Right lobe of liver (tissue), 6 donors: ENCODE measurements at places on chromosomes 2 and 18.

DNA sequence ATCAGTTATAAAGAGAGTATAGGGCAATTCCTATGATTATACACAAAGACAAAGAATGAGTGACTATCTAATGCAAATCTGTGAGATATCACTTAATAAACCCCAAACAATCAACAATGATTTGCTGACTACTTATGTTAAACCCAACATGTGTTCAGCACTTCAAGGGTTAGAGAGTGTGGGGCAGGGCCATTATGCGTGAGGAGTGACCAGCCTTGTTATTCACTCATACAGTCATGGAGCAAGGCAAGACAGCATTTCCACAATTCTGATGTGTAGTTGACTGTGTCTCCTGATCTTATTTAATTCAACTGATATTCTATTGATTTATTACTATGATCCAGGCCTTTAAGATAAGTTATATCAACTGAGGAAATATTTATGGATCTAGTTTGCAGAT lies 251.7 kb downstream of the CYRIA start:
- no peak for DNase-seq

- no peak for DNase-seq
Measured at GRCh38 chr18:74114116-74114515, 33.5 kb downstream of the FBXO15 start.

- DNase-seq = no peak
Measured at GRCh38 chr18:49648811-49649210, 87.0 kb downstream of the LIPG start.

- DNase-seq = no peak
Measured at GRCh38 chr2:100731535-100731981, 88.4 kb upstream of the NPAS2 start.

DNA sequence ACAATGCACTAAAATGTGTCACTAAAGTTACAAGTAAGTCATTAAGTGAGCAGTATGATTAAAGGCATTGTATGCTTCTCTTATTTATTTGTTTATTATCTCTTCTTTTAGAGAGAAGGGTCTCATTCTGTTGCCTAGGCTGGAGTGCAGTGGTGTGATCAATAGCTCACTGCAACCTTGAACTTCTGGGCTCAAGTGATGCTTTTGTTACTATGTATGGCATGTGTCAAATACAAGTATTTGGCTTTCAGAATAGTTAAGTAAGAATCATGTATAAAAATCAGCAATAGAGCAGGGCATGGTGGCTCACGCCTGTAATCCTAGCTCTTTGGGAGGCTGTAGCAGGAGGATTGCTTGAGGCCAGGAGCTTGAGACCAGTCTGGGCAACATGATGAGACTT lies 15.8 kb upstream of the AAK1 start:
- DNase-seq = no peak

GRCh38 chr2:146850746-146851145 lies 994.1 kb upstream of the ACVR2A start:
- no peak for DNase-seq

DNA sequence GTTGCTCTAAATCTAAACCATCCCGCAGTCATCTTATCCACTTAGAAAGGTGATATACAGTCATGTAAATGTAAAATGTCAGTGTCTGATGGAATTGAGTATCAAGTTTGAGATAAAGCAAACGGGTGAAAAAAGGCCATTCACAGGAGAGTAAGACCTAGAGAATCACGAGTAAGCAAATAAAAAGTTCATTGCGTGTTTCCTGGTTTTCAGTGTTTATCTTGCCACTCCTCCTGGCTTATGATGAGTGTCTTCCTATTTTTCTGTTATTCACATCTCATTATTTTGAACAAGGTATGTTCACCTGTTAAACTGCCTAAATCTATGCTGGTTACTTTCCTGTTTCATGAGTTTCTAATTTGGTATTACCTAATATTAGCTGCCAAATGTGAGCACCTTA lies 68.8 kb downstream of the ITGA4 start:
- DNase-seq = no peak

DNA sequence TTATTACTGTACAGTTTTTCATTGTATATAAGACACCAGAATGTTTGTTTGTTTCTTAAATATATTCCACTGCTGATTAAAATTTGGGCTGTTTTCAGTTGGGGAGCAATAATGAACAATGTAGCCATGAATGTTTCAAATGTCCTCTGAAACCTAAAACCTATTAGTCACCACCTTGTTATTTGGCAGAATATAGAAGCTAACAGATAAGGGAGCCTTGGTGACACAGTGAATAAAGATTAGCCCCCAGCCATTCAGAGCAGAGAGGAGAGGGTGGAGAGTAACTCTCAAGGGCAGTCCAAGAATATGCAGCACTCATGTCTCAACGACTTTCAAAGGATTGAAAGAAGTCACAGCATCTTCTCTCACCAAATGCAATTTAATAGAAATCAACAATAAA lies 43.1 kb upstream of the ATP8B1 start:
- no peak for DNase-seq

DNA sequence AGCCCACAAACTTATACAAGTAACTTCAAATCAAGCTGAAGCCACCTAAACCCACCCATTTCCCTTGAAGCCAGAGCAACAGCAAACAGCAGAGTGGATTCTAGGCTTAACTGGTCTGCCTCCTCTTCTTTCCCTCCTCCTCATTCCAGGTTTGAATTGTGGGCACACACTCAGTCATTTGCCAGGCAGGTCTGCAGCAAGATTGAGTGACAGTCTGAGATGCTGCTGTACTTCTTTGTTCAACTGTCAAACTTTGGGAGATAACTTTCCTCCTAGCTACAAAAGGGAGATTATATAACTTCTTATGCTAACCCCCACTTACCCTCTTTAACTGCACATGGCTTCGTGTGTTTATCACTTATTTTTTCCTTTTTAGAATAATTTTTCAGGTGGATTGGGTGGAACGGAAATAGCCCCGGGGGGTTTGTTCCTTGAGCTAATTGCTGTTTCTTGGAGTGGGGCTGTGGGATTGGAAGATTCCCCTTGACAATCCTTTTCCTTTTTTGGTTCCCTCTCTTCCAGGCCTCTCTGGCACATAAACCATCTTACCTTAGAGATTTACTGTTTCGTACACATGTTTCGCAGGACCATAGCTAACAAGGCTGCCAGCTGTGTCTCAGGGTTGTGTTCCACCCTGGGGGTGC lies 55.0 kb downstream of the RNF144A start:
- DNase-seq = no peak

- no peak for DNase-seq
Measured at GRCh38 chr18:56257205-56257604, 381.2 kb downstream of the TXNL1 start.

DNA sequence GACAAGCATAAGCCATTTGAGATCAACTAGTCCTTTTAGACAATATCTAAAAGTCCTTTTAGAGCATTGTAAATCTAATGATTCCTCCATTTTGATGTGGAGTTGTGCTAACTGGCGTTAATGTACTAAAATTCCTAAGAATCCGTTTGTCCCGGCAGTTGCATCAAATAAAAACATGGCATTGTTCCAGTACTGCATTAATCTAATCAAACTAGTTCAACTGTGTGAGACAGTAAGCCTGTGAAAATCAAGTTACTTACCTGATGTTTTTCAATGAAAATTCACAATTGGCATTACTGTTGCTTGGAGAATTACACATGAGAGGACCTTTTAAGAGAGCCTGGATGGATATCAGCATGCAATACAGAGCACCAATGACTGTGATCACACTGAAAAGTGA lies 13.3 kb downstream of the TM4SF20 start:
- DNase-seq = no peak

DNA sequence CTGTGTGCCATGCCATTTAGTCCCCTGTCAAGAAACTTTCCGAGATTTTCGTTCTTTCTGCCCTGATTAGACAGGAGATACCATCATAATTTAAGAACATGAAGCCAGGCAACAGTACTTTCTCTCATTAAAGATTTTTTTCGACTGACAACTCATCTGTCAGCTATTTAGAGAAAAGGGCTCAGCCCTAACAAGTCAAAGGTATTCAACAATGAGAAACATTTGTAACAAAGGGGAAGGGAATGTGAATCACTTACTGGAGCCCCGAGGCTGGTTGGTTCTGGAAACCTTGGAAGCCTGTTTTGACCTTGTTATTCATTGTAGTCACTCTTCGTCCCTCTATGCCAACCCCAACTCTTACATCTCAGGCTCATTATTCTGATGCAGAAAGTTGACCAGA lies 199.4 kb downstream of the SPP2 start:
- DNase-seq = no peak

- no peak for DNase-seq
Measured at GRCh38 chr2:88903749-88904353, 212.4 kb downstream of the RPIA start.

DNA sequence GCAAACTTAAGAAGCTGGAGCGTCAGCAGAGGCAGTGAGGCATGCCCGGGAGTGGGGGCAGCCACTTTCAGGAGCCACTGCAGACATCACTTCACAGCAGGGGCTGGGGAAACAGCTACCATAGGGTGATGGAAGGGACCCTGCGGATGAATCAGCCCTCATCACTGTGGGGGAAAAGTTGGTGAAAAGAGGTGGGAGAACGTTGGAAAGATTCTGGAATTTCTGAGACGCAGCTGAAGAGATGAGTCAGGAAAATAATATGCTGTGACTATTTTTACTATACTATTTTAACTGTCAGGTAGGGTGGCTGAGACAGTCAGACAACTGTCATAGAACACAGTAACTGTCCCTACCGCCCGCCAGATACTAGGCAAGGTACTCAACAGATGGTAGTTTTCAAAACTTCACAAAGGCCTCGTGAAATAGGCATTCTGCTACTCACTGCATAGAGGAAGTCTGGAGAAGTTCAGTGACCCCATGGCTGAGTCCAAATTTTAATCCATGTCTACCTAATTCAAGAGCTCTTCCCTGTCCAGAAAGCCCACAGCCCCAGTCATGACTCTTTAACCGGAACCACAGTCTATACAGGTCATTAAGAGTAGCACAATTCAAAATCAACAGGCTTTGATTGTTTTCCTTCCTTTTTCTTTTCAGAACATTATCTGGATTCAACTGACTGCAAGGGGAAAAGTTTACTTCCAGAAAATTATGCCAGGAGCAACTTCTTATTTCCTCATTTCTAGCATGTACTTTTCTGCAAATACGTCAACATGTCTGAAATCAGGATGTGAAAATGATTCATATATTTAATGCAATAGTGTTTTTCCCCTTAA lies 39.3 kb upstream of the EPB41L3 start:
- DNase-seq = no peak

DNA sequence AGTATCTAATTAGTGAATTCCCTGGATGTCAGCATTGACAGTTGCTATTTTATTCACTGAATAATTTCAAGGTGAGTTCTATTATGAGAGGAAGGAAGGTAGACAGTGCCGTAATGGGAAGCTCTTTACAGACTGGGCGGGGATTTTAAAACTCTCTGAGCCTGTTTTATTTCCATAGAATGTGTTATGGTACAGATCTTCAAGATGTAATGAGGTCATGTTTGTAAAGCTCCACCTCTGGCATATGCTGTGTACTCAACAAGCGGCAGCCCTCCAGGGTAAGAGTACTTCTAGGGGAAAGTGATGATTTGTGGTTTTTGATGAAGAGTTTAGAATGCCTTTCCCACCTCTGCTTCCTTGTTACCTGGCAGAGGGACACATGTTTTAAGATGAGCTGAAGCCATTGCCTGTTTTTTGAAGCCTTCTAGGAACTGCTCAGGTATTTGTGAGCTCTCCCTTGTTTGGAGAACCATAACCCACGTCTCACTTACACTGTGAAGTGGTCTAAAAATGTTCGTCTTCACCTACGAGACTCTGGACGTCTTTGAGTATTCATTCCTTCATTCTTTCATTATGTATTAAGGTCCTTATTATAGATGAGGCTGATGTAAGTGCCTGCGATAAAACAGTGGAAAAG lies 251.2 kb downstream of the PTGR3 start:
- DNase-seq = no peak

GRCh38 chr18:35581898-35582641 lies 530 bp downstream of the GALNT1 start:
- peak; percentile 60 for DNase-seq

GRCh38 chr18:10094655-10095054 lies 180.8 kb downstream of the VAPA start:
- DNase-seq = no peak

DNA sequence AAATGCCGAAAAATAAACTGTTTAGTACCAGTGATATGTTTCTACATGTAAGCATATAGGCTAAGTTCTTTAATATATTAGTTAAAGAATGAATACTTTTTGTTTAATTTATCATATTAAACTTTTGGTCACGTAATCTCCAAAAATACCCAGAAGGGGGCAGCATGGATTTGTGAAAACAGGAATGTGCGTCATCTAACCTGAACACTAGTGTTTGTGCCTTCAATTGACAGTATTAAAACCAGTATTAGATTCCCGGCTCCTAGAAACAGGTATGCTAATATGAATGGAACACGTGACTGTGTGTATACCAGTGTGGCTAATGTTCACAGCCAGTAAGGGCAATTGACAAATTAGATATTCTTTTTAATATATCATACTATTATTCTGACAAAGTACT lies 51.8 kb downstream of the WDR7 start:
- DNase-seq = no peak

- no peak for DNase-seq
Measured at GRCh38 chr18:48551100-48551499, 12.3 kb downstream of the CTIF start.

GRCh38 chr18:66616523-66616983 lies 12.7 kb upstream of the CDH19 start:
- no peak for DNase-seq

GRCh38 chr2:64652231-64653108 lies 1.2 kb downstream of the SERTAD2 start:
- peak; percentile 77 for DNase-seq

DNA sequence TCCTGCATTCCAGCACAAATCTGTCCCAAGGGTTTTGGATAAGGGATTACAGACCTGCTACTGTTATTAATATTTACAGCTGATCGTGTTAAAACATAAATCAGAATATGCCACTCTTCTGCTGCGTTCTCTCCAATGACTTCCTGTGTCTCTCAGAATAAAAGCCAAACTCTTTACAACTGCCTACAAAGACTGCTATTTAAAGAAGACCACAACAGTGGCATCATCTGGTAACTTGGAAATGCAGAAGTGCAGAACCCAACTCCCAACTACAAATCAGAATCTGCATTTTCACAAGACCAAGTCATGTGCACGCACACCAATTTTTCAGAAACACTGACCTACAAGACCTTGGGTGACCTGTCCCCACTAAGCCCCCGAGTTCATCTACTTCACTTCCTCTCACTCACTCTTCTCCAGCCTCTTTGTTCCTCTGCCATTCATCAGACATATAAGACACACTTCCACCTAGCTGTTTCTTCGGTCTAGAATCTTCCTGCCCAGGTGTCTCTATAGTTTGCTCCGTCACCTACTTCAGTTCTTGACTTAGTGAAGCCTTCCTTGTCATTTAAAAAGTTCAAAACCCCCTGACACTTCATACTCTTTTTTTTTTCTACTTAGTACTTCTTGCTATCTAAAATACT lies 36.0 kb downstream of the CHN1 start:
- no peak for DNase-seq

- no peak for DNase-seq
Measured at GRCh38 chr2:69221512-69221911, 165.5 kb downstream of the GFPT1 start.

- no peak for DNase-seq
Measured at GRCh38 chr2:237431372-237431771, 17.4 kb upstream of the COL6A3 start.

- no peak for DNase-seq
Measured at GRCh38 chr18:7177116-7177744, 53.7 kb upstream of the LRRC30 start.
